ENCODE measurements at places on chromosomes 3 and 15.

- peak; percentile 7 for DNase-seq
Observed at GRCh38 chr3:117556646-117557407, 847.2 kb downstream of the TUSC7 start.

GRCh38 chr3:9169326-9169725 lies 80.1 kb downstream of the SRGAP3 start:
- no peak for DNase-seq

DNA sequence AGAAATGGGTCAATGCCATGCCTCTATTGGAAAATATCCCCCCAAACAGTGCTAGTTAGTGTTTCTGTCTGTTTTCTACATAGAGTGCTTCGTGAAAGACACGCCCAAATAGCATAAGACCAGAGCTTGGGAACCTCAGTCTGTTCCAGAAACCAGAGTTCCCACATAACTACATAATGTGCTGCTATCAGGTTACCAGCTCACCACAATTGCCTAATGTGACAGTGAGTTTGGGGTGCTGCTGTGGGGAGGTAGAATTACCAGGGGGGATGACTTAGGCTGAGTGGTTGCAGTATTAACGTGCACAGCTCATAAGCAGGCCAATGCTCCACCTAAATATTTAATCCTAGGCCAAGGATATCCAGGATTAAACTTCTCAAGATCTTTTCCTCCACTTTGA lies 39.2 kb downstream of the DUT start:
- no peak for DNase-seq

DNA sequence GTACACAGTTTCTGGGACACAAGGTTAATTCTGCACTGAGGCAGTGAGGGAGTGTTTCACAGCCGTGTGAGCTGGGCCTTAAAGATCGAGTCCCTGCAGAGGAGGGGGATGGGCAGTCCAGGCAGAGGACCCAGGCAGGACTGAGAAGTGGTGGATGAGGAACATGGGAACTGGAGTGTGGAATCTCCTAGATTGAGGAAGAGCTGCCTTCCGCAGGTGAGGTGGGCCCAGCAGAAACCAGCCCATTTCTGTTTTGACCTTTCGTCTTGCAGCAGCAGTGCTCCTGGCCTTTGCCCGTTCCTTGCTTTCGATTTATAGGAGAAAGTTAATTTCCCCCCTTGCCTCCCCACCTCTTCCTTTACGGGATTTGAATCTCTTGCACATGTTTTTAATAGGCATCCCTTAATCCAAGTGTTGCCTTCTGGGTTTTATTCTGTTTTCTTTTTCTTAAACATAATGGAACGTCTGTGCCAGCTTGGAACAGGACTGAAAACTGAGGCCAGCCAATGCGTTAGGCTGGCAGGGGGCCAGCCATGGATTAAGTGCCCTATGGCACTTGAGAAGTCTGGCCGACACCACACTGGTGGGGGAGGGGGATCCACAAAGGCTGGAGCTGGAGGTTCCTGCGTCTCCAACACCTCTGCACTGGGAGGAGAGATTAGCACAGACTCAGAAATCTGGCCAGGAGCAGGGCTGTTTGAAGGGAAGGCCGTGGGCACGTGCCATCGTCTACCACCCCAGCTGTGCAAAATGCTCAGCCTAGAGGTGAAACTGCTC lies 78.1 kb downstream of the AAGAB start:
- DNase-seq, result peak; percentile 33

GRCh38 chr3:149203758-149204157 lies 17.9 kb downstream of the CP start:
- no peak for DNase-seq

DNA sequence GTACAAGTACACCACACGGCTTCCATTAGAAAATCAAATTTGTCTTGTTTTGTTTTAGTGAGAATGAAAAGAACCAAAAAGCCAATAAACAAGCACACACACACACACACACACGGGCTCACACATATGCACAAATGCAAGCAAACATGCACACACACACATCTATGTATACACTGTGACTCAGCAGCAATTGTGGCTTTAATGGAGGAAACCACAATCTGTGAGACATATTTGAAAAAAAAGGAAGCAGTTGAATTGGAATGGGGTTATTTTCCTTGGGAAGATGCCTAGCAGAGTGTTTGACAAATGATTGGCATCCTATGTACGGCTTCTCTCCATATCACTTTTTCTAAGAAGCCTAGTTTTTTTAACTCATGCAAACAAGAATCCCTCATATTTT lies 201.1 kb upstream of the ARRDC4 start:
- DNase-seq, result no peak

GRCh38 chr3:49554633-49555265 lies 472 bp downstream of the BSN start:
- peak; percentile 65 for DNase-seq

DNA sequence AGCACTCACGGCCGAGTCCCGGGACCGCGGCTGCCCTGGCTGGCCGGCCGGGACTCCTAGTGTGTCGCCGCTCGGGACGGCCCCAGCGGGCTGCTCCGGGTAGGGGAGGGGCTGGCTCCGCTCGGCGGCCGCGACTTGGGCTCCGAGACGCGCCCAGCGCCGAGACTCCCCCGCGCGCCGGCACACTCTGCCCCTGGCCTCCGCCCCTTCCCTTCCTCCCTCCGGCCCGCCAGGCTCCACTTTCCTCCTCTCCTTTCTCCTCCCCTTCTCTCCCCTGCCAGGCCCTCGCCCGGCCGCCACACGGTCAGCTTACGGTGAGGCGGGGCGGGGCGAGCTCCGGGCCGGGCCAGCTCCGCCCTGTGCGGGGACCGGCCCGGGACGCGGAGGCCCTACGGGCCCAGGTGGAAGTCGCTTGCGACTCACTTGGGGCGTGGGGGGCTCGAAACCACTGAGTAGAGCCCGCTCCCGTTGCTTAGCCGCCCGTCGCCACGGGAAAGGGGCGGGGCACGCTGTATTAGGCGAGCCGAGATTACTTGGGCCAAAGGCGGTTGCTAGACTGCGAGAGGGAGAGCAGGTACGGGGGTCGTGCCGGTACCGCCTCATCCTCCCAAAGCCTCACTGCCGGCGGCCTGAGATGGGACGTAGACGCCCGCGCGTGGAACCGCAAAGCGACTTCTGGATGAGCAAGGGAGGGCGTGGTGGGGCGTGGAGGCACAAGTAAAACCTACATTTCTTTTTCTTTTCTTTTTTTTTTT lies at the start of gene ITGB5:
ITGB5 (minus strand) TSS at position 189 of the 755 bp plus-strand sequence. CDS start 365 bp downstream, outside the sequence.
- DNase-seq, result peak; percentile 86

DNA sequence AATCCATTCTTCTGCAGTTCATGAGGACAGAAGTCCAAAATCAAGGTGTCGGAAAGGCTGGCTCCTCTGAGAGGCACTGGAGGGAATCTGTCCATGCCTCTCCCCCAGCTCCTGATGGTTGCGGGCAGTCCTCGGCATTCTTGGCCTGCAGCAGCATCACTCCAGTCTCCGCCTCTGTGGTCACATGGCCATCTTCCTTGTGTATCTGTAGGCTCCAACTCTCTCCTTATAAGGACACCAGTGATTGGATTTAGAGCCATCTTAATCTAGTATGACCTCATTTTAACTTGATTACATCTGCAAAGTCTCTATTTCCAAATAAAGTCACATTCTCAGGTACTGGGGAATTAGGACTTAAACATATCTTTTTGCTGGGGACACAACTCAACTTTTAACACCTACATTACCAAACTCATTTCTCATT lies 56.0 kb upstream of the FLNB start:
- peak; percentile 81 for DNase-seq

DNA sequence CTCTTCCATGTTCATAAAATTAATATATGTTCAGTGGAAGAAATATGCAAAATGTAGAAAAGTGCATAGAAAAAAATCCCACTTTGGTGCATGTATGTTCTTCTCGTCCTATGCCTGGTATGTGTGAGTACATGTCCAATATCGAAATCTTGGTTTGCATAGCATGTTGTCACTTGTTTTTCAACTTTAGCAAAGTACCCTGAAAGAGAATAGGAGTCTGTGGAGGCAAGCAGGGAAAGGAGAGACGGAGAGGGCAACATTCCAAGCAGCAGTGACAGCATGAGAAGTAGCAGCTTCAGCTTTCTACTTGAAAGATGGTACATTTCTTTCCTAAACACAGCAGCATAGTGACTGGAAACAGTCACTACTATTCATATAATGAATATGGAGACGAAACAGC lies 56.8 kb upstream of the CACNA2D3 start:
- no peak for DNase-seq

DNA sequence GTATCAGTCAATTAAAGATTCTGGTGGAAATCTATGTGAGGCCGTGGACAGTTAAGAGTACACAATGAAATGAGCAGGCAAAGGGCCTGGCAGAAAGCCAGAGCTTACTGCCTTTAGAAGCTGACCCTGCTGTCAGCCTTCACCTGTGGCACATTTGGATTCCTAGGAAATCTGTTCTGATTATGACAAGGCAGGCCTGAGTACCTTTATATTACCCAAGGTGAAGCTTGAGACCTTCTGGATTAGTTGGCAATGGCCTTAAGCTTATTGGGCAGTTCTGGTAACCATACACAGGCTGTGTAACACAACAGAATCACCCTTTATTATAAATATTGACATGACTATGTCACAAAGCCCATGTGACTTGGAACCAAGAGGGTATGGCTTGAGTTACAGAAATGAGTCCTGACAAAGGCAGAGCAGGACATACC lies 43.2 kb downstream of the NBEAL2 start:
- DNase-seq, result no peak

DNA sequence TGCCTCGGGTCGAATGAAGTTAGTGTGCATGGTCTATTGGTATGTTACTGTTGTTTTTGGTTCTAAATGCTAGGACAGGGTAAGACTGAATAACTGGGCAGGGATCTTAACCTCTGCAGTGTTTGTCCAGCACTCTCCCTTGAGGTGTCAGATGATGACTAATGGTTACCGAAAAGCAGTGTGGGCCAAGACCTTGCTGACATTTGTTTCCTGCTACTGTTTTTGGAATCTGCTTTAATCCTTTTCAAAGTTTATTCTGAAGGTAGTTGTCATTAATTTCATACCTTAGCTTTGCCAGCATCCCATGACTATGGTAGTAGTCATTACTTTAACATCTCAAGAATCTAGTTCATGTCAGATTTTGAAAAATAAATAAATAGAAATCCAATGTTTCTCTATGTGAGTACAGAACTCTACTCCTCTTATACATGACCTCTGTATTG lies 117.0 kb downstream of the P3H2 start:
- DNase-seq, result no peak

DNA sequence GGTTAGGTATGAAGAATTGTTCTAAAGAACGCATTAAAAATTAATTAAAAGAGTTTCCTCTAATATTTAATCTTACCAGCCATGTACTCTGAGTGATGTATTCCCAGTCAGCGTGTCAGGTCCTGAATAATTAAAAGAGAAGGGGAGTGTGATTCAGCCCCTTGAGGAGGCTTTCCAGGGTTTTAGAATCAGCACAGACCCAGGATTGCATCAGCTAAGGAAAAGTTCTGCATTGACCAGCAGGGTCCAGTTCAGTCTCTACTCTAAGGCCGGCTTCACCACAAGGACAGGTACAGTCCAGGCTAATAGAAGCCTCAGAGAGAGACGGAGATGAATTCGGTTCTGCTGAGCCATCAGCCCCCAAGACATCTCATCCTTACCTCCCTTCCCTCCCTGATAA lies 499.5 kb upstream of the PROK2 start:
- DNase-seq, result no peak

DNA sequence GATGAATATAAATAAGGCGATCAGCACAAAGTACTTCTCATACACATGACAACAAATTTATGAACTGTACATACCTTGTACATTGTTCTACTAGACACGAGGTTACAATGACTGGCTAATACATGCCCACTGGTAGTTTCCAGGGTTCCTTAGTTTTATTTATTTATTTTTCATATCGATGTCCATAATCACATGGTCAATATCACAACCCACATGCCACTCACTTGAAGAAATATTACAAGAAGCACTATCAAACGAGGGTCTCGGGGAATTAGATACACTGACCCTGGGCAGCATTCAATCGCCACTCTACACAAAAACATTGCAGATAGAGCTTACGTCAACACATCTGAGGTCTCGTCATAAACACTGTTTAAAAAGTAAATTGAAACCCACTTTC lies 21.2 kb upstream of the WNT5A start:
- no peak for DNase-seq

DNA sequence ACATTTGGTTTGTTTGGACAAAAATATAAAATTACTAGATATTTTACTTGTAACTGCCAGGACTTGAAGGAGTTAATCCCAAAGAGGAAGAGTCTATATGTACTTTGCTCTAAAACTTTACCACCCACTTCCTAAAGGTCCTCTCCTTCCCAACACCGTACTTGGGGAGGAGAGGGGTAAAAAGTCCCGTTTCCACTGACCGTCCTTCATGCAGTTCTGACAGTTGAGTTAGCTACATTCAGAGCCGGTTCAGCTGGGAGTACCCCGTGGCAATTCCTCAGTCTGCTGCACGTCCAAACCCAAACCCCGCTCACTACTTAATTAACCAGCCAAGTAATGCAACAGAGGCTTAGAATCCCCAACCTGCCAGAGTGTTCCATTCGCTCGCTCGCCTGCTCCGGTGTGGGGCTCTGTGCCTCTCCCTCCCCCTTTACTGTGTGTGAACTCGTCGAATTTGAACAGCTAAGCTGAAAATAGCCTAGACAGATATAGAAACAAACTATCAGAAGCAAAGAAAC lies 519.7 kb downstream of the FOXP1 start:
- peak; percentile 45 for DNase-seq

DNA sequence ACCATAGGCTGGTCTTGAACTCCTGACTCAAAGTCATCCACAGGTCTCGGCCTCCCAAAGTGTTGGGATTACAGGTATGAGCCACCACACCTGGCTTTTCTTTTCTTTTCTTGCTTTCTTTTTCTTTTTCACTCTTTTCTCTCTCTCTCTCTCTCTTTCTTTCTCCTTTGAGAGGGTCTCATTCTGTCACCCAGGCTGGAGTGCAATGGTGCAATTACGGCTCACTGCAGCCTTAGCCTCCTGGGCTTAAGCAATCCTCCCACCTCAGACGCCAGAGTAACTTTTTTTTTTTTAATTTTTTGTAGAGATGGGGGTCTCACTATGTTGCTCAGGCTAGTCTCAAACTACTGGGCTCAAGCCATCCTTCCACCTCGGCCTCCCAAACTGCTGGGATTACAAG lies 133.1 kb upstream of the UBE2E1 start:
- no peak for DNase-seq

- DNase-seq, result peak; percentile 48
Observed at GRCh38 chr15:50261981-50262380, 3.5 kb downstream of the HDC start.

GRCh38 chr3:152769523-152769922 lies 65.4 kb upstream of the P2RY1 start:
- no peak for DNase-seq

Data from GM23338 (cell line).